GM12892 (cell line): ENCODE measurements at places on chromosomes 1 and 21.

DNA sequence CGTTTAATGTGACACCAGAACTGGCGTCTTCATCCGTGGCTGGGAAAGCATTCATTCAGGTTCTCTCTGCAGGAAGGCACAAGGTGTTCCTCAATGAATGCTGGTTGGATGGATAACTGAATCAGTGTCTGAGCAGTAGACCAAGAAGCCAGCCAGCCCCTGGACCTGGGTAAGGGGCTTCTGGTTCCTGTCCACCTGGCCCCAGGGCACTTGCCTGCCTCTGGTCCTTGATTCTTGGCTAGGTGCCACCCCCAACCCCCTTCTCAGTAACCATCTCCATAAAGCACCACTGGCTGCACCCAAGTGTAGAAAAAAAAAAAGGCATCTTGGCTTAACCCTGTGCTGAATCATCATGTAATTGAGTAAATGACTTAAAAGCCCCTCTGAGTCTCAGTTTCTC lies 59.1 kb downstream of the KCND3 start:
- no peak for DNase-seq

- peak; percentile 70 for DNase-seq
These were observed 27.3 kb downstream of the GPR157 start for GRCh38 chr1:9101510-9102146.

DNA sequence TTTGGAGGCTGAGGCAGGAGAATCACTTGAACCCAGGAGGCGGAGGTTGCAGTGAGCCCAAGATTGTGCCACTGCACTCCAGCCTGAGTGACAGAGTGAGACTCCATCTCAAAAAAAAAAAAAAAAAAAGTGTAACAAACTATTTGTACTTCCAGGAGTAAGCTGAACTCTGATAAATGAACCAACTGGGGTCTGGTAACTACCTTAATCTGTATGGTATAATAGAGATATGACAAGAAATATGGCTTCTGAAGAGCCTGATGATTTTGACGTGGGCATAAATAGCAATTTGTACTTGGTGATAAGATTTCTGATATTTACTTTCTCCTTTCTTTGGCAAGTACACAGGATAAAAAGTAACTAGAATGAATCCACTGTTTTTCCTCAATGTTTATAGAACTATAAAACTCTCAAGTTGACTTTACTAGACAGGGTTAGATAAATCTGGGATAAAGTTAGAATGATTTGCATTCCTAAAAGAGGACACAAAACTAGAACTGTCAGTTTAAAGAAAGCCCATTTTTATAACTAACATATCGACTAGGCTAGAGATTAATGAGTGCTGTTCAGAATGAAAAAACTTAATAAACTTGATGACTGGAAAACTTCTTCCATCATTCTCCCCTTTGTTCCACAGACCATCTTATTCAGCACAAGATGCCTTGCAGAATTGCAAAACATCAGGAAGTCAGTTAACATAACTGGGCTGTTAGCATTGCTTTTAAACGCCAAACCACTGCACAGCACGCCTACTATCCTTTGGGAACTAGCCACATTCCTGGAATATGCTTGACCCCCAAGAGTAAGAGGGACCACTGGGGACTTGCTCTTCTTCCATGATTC lies 51.5 kb upstream of the EDARADD start:
- no peak for DNase-seq

DNA sequence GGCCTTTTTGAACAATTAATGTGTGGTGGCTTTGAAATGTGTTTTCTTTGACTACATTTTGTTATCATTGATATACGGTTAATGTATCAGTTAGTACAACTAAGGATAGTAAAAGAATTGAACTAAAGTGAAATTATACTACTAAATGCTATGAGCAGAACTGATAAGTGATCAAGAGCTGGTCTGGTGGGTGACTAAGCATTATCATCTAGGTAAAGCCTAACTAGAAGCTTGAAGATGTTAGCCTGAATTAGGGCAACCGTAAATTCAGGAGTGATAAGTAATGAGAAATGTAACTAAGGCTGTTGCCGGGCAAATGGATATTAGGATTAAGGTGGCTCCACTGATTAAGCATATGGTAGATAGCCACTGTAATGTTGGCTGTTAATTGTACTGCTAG lies 16.0 kb upstream of the GCLM start:
- DNase-seq = no peak

GRCh38 chr21:24205319-24205718 lies 1402.0 kb downstream of the MRPL39 start:
- DNase-seq = no peak

DNA sequence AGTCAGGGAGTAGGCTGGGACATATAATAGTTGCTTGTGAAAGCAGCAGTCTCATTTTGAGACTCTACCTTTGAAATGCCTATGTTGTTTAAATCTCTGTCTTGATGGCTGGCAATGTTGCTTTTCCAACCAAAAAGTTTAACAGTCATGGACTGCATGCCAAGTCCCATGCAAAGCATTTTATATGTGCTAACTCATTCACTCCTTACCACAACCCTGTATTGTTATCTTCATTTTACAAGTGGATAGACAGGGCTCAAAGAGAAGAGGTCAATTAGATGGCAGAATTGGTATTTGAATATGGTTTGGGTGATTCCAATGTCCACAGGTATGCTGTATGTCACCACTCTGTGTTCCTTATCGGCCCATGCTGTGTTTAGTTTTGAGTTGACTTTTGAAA lies 331.4 kb upstream of the USP24 start:
- DNase-seq = no peak

- DNase-seq = no peak
These were observed 97.1 kb upstream of the C1orf87 start for GRCh38 chr1:60170709-60171108.
